CD4-positive, alpha-beta T cell treated with Interleukin-17A for 4 hours (primary cell): ENCODE measurements at places on chromosomes 2 and 18.
A peak's percentile ranks its signal among the peaks of the same experiment; 100 is the strongest.

DNA sequence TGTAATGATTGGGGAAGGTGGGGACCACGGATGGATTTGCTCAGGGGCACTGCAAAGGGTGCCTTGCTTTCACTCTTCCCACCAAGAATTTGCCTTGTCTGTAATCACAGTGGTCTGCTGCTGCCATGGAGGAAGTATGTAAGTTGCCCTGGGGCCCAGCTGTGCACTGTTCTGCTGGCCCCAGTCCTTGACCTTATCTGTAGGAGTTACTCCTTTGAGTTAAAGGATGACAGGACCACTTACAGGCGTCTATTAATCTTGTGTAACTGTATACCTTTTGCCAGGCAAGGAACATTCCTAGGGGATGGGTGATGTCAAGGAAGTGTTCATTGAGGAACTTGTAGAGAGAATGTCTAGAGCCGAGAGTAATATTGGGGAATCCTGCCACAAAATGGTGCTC, 212.8 kb upstream of the LRRTM1 start:
- no peak for DNase-seq

DNA sequence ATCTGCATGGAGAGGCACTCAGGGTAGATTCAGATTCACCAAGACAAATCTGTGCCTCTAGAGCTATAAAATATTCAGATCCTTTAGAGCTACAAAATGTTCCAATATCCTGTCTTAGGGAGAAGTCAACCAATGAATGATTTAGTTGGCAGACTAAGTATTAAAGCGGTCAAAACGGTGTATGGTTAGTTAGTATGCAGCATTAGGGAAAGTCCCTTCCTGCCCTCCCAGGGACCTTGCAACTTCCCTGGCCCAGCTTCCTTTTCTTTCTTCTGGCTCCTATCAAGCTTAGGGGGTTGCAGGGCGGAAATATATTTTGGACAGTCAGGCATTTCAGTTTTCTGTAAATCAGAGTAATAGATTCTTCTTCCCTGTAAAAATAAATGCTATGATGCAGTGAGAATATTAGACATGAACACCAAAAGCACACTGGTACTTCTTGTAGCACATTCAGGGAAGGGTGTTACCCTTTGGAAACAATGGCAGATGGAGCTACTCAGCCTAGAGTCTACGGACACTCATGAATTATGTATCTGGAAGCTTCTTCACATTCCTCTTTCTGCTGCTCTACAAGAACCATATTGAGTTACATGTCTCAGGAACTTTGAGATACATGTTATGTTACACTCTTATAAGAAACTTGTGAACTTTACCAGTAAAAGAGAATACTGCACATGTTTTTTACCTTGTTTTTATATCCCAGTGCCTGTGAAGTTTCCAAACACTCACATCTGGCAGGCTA, 45.7 kb downstream of the CCDC93 start:
- DNase-seq = no peak

- DNase-seq = no peak
Measured at GRCh38 chr2:234107861-234108260, 57.4 kb downstream of the SPP2 start.

DNA sequence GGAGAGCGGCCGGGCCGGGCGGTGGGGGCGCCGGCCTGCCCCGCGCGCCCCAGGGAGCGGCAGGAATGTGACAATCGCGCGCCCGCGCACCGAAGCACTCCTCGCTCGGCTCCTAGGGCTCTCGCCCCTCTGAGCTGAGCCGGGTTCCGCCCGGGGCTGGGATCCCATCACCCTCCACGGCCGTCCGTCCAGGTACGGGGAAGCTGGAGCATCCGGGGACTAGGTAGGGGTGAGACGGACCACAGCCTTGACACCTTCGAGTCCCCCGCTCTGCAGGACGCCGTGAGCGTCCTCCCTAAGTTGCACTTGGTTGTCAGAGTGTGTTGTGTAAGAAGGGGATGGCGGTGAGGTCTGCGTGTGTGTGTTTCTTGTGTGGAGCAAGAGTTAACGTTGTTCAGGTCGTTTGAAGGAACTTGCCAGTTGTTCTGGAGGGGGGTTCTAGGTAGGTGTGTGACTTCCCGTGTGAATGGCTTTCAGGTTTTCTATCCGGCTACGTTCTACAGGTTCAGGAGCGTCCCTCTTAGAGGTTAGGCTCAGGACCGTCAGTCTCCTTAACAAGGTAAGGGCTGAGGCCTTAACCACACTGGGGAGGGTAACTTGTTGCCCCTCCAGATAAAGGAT, 393 bp downstream of the IL1R1 start:
- DNase-seq = peak; percentile 4

DNA sequence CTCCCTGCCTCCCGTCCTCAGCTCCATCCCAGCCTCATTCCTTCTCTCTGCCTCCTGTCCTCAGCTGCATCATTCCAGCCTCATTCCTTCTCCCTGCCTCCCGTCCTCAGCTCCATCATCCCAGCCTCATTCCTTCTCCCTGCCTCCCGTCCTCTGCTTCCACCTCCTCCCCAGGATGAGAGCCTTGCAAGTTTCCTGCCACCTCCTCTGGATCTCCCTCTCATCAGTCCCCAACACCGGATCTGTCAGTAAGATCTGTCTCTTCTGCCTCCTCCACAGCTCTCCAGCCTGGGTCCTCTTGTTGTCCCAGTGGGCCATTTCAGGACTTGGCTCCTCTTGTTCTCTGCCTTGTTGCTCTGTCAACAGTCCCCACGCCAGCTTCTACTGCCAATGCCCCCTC, 130.9 kb downstream of the NDUFA10 start:
- DNase-seq = no peak

- no peak for DNase-seq
Measured at GRCh38 chr18:2180586-2180985, 390.7 kb downstream of the METTL4 start.

- DNase-seq = no peak
Measured at GRCh38 chr18:23141104-23141999, 6.1 kb downstream of the CABLES1 start.

DNA sequence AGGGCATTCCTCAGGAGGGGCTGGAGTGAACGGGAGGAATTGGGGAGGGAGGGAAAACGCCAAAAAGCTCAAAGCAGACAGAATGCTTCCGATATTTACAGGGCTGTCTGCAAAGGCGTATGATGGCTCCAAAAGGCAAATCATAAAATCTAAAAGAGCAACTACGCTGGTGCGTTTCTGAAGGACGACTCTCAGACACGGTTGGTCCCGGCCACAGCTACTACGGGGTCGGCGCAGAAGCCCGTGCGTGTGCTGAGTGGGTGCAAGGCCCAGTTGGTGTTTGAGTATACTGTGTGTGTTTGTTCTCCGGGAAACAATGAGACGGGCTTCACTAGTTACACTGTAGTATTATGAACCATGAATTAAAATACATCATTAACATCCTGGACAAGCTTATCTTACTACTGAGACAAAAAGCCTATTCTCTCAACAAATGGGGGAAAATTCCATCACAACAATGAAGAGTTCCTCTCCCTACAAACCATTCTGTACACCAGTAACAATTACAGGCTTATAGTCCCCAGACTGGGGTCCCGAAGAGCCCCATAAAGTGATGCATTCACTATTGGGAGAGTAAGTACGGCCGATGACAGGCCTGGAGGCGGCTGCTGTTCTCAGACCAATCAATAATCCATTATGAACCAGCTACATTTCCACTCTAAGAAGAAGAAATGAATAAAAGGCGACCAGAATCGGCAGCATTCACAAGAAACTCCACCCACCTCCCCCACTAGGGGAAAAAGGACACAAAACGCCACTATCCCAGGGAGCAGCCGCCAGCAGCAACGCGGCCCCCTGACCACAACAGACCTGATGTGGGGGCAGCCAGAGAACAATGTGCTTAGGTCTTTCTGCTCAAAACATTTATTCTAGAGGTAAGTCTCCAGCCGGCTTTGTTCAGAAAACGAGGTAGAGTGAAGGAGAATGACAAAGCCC, 43.4 kb downstream of the ZNF516 start:
- DNase-seq = no peak

GRCh38 chr18:41922841-41923240, 32.2 kb upstream of the PIK3C3 start:
- no peak for DNase-seq

GRCh38 chr2:173876833-173877413, 88.2 kb downstream of the SP3 start:
- no peak for DNase-seq

- peak; percentile 13 for DNase-seq
Measured at GRCh38 chr2:200483729-200484198, 26.1 kb downstream of the KCTD18 start.

DNA sequence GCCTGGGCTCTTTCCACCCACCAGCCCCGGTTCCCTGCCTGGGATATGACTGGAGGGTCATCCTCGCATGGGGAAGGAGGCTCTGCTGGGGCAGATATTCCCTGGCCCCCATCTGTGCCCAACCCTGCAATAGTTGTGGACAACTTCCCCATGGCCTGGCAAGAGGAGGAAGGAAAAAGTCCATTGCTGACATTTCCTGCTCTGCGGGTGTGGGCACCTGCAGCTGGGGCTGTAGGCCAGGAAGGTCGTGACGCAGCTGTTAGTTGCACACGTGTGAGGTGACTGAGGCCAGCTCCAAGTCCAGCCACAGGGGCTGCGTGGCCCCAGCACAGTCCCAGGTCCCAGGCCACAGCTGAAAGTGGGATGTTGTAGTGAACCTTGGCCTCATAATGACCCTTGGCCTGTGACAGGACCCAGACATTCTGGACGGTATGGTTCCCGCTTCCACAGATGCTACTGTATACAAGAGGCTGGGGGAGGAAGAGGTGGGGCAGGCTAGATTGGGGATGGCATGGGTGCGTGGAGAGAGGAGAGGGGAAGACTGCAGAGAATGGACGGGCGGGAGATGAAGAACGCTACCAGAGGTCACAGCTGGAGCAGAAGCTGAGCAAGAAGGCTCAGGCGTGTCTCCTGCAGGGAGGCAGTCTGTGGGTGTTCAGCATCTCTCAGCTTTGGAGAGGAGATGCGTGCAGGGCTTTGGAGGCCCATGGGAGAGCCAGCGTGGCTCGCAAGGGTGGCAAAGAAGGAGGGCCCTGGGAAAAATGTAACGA, 22.1 kb downstream of the OTOF start:
- DNase-seq = no peak

DNA sequence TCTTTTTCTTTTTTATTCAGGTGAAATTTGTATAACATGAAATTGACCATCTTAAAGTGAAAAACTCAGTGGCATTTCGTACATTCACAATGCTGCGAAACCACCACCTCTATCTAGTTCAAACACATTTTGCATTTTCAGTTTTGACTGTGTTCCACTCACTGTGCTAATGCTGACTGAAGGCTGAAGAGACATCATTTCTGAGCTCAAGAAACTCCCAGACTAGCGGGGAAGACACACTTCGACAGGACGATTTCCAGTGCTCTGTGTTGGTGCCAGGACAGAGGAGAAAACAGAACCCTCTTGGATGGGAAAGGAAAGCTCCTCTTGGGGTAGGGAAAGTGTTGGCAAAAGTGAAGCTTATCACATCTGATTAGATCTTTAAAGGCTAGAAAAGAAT, 44.2 kb upstream of the CBLN2 start:
- DNase-seq = no peak
